Spleen (tissue), 13 donors: ENCODE measurements at places on chromosomes 16 and 17.

- no peak for DNase-seq
Measured at GRCh38 chr17:50833510-50834428, 1.6 kb upstream of the WFIKKN2 start.

GRCh38 chr16:13992322-13992721, 72.4 kb downstream of the ERCC4 start:
- no peak for DNase-seq

- no peak for DNase-seq
Measured at GRCh38 chr17:17545031-17545820, 46.3 kb downstream of the PEMT start.

DNA sequence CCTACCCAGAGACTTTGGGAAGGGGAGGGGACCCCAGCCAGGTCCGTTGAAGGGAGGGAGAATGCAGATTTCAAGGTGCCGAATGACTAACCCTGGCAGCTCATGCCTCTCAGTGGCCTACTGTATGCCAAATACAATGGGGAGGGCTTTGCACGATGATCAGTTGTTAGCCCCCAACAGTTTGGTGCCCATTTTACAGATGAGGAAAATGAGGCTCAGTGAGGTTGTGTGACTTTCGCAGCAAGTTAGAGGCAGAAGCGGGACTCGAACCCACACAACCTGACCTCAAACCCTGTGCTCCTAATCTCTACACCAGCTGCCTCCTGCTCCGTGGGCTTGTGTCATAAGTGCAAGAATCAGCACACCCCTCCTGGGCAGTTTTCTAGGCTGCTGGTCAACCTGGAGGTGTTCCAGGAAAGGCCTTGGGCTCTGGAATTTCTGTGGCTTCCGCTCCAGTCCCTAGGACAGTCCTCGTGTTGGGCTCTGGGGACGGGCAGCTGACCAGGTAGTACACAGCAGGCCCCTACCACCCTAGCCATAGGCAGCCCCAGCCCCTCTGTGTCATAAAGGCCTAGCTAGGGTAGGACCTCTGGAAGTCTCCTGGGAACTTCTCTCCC, 11.9 kb upstream of the NAGPA start:
- peak; percentile 18 for DNase-seq

- DNase-seq: no peak
Measured at GRCh38 chr17:55177159-55177854, 87.5 kb upstream of the HLF start.

GRCh38 chr16:19235886-19236285, 49.6 kb upstream of the CLEC19A start:
- DNase-seq: no peak

DNA sequence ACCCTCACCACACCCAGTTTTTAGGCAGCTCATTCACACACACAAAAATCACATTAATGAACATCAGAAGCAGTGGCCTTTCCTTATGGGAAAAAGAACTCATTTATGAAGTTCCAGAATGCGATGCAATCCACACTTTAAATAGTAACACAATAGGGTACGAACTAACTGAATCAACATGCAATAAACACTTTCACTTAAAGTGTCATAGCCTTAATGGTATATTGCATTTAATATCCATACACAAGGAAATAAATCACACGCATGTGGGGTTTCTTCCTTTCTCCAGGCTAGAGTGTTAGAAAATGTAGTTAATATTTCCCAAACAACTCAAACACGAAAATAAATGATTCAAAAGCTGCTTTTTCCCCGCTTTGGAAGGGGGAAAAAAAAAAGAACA, 19.7 kb downstream of the ADCY9 start:
- no peak for DNase-seq

DNA sequence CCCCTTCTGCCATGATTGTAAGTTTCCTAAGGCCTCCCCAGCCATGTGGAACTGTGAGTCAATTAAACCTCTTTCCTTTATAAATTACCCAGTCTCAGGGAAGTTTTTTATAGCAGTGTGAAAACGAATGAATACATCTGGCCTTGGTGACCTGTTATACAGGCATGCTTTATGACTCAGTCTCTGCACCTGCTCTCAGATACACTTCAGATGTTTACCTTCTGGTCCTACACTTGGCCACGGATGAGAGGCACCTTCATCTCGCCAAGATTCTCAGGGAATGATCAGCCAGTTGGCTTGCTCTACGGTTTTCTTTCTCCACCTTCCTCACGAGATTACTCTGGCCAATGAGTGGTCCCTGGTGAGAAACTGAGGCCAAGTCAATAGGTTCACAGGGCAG, 304.7 kb downstream of the CA10 start:
- no peak for DNase-seq
